ENCODE measurements at places on chromosomes 3 and 15.

GRCh38 chr15:70156671-70157271 lies 59.1 kb upstream of the TLE3 start:
- DNase-seq = no peak

DNA sequence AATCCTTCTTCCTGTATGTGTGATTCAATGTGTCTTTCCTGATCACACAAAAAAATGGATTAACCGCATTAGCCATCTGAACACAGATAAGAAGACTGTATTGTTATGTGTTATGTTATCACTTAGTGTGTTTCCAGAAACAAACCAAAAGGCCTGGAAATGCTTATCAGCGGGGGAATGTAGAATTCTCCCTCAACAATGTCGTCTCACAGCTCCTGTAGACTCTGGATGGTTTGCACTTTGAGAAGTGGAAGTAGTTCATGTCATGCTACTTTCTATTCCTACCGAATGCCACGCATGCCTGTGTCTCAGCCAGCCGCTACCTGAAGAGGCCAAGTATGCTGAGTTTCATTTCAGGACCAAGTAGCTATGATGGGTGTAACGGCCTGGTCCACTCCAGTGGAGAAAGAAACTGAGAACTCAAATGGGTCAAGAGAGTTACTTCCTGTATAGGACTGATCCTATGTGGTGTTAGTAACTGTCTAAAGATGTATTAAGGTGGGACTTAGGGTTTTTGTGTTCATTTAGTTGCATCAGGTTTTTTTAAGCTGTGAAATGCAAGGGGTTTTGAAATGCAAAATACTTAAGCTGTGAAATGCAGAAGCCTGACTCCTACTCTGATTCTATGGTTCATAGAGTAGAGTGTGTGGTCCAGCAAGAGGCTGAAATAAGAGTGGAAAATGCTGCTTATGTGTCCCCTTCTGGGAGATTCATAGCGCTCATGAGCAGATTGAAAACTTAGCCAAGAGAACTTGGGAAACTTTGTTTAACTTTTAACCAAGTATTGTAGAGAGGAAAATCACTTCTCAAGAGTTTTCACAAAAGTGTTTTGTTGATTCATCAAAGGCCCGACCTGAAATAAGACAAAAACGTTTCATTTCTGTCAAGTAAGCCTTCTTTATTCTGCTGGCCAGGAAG lies 118.5 kb upstream of the LMOD3 start:
- DNase-seq = no peak

GRCh38 chr3:3817865-3818264 lies 18.6 kb downstream of the LRRN1 start:
- DNase-seq = no peak

- DNase-seq = peak; percentile 61
Observed at GRCh38 chr3:149752051-149752787, at the start of gene COMMD2. Gene COMMD2, minus strand, starts transcription at chr3:149752489. Its CDS starts 45 bp downstream, at chr3:149752444.

DNA sequence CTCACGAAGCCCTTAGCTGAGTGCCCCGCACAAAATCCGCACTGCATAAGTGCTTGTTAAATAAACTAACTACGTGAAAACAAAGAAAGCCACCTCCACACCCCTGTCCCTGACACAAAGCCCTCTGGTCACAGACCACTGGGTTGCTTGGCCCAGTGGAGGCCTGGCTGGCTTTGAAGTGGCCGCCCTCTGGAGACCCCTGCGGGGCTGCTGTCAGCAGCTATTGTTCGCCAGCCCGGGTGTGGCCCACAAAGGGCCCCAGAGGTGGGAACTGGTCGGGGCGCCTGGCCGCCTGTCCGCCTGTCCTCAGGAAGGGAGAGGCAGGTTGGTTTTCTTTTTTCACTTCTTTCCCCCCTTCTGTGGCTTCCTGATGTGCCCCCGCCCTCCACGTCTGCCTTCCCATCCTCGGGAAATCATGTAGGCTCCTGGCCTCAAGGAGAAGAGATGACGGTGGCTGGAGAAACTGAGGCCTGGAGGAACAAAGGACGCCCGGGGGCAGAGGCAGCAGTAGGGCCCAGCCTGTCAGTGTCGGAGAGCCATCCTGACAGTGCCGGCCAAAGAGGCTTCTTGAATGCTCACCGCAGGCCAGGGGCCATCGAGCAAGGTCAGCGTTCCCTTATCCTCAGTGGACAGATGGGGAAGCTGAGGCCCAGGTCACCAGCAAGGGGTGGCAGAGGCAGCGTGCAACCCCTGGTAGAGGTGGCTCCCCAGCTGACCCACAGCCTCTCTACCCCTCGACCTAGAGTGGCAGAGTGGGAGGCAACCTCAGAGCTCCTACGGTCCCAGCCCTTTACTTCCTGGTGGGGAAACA lies 61.1 kb downstream of the SLC6A6 start:
- no peak for DNase-seq

- DNase-seq = no peak
Observed at GRCh38 chr3:55721716-55722484, 234.8 kb upstream of the WNT5A start.

- DNase-seq = no peak
Observed at GRCh38 chr15:88487178-88487795, 19.8 kb downstream of the MRPS11 start.

DNA sequence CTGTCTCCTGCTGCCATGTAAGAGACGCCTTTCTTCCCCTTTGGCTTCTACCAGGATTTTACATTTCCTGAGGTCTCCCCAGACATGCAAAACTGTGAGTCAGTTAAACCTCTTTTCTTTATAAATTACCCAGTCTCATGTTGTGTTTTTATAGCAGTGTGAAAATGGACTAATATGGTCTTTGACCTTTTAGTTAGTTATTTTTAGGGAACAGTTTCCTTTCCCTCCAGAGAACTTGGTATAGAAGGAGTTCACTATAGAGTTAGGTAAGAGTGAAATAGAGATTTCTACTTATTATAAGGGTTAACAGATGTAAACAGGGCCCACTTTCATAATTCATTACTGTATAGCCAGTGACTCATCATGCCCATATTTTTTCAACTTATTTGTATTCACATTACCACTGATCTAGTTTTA lies 170.9 kb downstream of the UNC13C start:
- DNase-seq = no peak

GRCh38 chr15:99729920-99730319 lies 3.3 kb downstream of the LYSMD4 start:
- DNase-seq = peak; percentile 22

DNA sequence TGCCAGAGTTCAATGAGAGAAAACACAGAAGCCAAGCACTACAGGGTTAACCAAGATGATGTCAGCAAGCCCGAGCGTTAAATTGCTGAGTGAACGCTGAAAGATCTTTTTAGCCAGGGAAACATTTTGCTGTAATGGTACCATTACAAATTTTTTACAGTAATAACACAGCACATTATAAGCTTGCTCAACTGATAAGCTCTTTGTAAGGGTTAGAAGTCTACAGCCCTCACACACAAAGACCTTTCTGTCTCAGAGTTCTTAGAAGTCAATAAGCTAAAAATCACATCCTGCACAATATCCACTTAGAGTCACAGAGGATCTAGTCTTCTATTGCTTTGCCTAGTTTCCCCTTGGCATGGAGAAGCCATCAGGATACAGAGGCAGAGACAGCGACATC lies 29.9 kb downstream of the CHSY1 start:
- no peak for DNase-seq

- DNase-seq = no peak
Observed at GRCh38 chr3:66400411-66401156, 100.2 kb downstream of the LRIG1 start.

GRCh38 chr15:92184679-92185230 lies 208.9 kb upstream of the ST8SIA2 start:
- DNase-seq = no peak

DNA sequence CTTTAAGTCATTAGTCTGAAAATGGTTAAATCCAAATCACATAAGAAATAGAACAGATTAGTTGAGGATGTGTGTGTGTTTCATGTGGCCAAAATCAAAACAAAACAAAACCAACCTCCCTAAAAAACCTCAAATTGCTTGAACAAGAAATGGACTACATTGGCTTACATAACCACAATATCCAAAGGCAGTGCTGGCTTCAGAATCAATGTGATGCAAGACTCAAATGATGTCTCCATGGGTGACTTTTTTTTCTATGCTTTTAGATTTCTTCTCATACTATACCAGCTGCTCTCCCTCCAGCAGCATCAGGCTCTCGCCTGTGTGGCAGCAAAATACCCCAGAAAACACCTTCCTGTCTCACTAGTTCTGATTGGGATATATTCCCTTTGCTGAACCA lies 36.0 kb upstream of the CMTM8 start:
- no peak for DNase-seq

GRCh38 chr3:77464111-77464688 lies 424.3 kb downstream of the ROBO2 start:
- DNase-seq = no peak

GRCh38 chr3:14946739-14947099 lies 664 bp upstream of the NR2C2 start:
- DNase-seq = no peak

DNA sequence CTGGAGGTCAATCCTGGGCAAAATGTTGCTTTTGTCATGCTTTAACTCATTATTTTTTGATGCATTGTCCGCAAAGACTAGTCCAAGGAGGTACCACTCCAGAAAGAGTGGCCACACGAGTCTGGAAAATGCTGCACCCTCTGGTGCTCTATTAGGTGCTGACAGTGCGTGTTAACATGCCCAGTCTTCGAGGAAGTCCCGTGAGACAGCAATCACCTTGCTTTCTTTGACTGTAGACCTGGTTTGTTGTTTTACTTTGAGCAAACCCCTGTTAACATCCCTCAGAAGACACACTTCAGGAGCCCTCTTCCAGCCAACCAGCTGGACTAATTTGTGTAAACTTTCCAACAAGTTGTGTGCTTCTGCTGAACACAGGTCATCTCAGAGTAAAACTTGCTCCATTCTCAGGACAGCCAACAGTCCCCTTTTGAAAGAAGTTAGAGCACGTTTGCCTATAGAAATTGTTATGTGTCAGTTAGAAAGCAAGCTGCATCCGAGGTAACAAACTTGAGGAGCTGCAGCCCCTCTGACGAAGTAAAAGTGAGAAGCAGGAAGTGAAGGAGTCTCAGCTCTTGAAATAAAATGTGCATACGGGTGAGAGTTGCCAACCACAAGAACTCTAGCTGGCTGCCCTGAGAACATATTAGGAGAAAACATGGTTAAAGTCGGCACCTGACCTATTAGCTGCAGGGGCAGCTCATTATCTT lies 205.0 kb downstream of the LPP start:
- peak; percentile 14 for DNase-seq

- DNase-seq = no peak
Observed at GRCh38 chr3:183875411-183875810, 9.3 kb downstream of the PARL start.

DNA sequence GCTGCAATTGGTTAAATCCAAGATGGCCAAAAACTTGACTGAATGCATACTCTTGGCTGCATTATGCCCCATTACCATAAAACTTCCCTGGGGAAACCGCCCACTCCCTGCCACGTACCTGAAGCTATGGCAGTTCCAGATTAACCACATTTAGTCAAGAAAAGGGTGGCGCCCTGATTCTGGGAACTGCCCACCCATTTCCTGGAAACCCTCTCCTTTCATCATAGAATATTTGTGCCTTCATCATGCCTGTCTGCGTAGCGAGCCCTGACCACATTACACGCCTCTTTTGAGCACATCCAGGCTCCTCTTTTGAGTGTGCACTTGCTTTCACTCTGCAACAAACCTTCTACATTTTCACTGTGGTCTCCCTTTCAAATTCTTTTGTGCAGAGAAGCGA lies 5.2 kb downstream of the LINS1 start:
- DNase-seq = no peak

- DNase-seq = peak; percentile 32
Observed at GRCh38 chr15:84099181-84099580, 136.4 kb upstream of the GOLGA6L4 start.

DNA sequence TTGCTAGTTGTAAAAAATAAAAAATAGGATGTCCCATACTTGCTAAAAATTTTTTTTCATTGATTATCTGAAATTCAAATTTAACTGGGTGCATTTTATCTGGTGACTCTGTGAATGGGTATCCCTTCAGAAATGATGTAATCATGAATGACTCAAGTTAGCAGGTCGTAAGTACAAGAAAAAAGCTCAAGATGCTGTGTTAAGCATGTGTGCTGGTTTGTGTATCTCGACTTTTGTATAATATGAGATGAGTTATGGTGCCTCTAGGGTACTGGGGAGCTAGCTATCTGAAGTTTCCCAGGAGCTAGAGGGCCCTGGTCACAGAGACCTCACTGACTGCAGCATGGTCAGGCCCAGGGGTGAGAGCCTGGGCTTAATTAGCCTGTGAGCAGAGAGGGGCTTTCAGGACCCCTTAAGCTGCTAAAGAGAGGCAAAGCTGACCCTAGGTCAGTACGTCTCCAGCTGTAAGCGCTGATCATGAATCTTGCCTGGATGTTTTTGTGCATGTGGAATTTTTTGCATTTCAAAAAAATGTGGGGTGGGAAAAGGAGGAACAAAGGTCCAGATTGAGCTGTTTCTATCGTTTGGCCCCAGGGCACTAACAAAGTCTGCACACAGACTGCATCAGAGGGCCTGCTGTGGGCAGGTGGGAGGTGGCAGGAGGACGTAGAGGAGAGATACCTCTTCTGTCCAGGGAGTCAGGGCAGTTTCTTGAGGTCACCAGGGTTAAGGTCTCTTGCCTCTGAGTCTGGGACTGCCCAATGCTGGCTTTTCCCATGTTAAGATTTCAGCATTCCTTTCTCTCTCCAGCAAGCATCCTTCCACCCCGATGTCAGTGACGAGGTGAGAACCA lies 233.2 kb upstream of the TPM1 start:
- no peak for DNase-seq

DNA sequence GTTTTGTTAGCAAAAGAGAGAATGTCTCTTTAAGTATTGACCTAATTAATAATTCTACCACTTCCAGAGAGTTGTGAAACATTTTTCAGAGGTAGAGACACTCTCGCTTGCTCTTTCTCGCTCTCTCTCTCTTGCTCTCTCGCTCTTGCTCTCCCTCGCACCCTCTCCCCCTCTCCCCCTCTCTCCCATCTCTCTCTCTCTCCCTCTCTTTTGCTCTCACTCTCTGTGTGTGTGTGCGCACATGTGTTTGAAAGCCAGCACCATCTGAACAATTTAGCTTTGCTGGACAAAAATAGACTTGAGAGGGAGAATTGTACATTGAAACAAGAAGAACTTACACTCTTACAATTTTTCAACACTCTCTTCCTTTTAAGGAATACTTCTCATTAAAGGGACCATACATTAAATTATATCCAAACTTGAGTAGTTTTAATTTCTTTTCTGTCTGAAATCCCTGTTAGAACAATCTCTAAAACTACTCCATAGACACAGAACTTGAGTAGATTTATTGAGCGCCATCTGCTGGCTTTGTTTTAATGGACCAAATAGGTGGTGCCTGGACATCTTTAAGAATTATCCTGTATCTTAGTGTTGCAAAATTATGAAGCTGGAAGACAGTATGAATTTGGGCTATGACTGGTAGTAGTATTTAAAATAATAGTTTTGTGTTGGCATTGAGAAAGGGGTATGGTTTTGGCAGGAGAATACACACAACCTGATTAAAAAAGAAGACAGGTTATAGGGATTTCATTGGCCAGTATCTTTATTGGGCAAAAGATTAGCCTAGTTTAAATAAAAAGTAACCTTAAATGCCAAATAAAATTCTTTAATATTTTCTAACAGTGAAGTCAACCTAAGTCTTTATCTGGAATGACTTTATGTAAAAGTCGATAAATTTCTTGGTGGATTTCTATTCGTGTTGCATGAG lies 124.6 kb downstream of the AKAP13 start:
- DNase-seq = peak; percentile 3
